ENCODE measurements at places on chromosomes 1 and 21.

GRCh38 chr1:228335406-228336307 is 71.0 kb downstream of the TRIM11 start:
- DNase-seq: no peak

DNA sequence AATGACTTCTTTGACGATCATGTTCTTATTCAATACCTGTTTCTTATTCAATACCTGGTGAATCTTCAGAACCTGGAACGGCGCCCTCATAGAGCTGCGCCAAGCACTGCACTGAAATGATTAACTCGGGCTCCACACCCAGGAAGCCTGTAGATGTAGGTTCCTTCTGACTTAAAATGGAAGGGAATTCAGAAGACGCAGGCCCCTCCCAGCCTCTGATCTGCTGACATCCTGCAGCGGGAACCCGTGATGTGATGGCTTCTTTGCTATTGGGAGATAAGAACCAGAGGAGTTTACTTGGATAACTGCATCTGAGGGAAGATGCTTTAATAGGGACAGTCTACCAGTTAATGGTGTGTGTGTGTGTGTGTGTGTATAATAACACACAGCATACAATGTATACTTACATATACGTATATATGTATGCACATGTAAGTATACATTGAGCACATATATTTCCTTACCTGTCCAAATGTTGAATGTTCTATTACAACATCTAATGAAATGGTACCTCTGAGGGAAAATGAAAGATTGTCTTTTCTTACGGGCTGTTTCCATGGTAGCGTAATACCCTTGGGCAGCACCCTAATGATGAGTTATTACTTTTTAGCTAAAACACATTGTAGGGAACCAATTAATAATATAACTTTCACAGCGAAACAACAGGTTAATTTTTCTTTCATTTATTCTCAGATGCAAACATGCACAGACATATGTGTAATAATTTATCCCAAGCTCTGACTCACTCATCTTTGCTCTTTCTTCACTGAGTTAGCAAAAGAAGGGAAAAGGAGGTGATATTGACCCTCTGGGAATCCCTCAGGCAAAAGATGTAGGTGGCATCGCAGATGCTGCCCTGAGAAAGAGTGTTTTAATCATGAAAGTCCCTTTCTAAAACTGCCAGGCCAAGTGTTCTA is 379.8 kb downstream of the SIPA1L2 start:
- DNase-seq: no peak

- peak; percentile 85 for DNase-seq
Observed at GRCh38 chr1:228459091-228459993, 27.8 kb upstream of the RNF187 start.

DNA sequence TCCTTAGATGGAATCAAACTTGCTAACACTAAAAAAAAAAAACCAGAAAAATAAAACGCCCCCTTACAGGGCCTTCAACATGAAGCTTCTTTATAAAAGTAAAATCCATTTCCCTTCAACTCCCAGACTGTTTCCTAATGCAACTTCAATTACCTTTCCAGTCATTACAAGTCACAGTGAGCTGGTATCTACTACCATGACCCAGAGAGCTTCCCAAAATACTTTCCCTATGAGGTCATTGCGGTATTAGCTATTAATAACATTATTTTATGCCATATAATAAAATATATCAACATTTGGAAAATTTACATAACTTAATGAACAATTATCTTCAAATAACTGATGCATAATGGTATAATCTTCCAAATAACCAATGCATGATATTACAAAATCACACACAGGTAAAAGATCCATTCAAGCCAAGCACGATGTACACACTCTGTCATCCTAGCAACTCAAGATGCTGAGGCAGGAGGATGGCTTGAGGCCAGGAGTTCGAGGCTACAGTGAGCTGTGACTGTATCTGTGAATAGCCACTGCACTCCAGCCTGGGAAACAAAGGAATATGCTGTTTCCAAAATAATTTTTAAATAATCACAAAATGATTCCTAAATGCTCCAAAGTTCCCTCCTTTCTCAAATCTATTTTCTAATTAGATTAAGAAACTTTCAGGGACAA is 24.1 kb downstream of the EIF4G3 start:
- DNase-seq: no peak

GRCh38 chr1:240337781-240338180 is 246.1 kb downstream of the FMN2 start:
- no peak for DNase-seq

DNA sequence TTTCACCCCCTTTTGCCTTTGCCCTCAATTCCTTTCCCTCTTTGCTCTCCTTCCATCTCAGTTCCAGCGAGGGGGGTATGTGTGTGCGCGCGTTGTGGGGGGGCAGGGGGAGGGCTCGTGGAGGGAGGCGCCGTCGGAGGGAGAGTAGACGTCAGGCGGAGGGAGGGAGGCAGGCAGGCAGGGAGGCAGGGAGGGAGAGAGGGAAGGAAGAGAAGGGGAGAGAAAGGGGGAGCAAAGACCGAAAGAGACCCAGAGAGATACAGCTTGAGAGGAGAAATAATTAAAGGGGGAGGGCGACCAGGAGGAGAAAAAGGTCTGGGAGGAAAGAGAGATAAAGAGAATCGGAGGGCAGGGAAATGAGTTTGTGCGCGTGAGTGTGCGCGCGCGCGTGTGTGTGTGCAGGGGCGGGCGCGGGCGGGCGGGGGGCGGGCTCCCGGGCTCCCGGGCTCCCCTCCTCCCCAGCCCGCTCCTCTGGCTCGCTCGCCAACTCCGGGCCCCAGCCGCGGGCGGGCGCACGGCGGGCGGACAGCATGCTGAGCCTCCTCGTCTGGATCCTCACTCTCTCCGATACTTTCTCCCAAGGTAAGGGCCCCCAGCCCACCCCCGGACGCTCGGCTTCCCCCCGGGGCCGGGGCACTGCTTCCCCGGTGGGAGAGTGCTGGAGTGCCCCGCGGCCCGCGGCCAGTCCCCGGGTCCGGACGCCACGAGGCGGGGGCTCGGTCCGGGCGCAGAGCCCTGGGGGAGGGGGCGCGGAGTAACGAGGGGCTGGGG is at the start of gene KIRREL1:
KIRREL1 (plus strand) TSS at position 499 of the 771 bp plus-strand sequence; CDS start at position 531, 32 bp downstream.
- DNase-seq: no peak

DNA sequence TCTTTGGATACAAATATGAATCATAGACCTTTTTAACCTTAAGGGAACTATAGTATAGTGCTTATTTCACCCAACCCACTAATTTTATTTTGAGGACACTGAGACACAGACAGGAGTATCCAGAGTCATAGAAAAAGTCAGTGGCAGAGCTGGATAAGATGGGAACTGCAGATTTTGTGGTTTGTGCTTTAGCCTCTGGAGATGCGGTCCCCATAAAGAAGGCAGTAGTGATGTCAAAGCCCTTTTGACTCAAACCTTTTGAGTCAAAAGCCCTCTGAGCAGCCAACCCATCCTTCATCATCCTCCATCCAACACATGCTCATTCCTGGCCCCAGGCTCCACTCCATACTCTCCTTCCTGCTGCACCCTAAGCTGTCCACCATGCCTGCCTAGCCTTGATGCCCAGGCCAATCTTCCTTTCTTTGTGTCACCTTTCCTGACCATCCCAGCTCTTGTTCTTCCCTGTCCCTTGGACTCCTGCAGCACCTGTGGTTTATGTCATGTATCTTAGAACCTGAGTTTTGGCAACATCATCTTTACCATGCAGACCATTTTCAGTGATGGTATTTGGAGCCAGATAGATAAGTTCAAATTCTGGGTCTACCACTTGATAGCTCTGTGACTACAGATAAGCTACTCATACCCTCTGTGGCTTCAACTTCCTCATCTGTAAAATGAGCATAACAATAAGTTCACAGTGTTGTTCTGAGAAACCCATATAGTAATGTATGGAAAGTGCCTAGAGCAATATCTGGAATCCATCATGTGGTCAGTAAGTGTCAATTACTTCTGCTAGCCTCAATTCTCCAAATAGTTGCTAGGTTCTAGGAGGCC is 20.1 kb downstream of the SLAMF1 start:
- peak; percentile 71 for DNase-seq

DNA sequence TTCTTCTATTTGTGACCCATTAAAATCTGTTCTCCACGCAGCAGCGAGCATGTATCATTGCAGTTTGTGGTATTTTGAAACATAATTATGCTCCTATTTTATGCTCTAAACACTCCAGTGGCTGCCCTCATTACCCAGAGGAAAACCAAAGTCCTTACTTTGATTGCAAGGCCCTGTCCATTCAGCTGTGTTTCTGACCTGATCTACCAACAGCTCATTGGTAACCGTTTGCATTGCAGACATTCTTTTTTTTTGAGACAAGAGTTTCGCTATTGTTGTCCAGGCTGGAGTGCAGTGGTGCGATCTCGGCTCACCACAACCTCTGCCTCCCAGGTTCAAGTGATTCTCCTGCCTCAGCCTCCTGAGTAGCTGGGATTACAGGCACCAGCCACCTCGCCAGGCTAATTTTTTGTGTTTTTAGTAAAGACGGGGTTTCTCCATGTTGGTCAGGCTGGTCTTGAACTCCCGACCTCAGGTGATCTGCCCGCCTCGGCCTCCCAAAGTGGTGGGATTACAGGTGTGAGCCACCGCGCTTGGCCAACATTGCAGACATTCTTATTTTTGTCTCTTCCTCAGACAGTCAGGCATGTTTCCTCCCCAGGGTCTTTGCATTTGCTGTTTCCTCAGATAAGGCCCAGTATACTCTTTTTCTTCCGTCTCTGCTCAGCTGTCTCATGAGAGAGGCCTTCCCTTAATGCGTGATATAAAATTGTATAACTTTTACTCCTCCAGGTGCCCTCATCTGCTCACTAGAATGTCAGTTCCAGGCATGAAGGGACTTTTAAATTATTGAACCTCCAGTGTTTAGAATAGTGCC is 32.5 kb downstream of the THRAP3 start:
- peak; percentile 25 for DNase-seq

- DNase-seq: no peak
Observed at GRCh38 chr1:98854137-98854536, 150.5 kb downstream of the PLPPR5 start.

GRCh38 chr21:31509194-31510017 is 150.1 kb upstream of the SOD1 start:
- peak; percentile 58 for DNase-seq

DNA sequence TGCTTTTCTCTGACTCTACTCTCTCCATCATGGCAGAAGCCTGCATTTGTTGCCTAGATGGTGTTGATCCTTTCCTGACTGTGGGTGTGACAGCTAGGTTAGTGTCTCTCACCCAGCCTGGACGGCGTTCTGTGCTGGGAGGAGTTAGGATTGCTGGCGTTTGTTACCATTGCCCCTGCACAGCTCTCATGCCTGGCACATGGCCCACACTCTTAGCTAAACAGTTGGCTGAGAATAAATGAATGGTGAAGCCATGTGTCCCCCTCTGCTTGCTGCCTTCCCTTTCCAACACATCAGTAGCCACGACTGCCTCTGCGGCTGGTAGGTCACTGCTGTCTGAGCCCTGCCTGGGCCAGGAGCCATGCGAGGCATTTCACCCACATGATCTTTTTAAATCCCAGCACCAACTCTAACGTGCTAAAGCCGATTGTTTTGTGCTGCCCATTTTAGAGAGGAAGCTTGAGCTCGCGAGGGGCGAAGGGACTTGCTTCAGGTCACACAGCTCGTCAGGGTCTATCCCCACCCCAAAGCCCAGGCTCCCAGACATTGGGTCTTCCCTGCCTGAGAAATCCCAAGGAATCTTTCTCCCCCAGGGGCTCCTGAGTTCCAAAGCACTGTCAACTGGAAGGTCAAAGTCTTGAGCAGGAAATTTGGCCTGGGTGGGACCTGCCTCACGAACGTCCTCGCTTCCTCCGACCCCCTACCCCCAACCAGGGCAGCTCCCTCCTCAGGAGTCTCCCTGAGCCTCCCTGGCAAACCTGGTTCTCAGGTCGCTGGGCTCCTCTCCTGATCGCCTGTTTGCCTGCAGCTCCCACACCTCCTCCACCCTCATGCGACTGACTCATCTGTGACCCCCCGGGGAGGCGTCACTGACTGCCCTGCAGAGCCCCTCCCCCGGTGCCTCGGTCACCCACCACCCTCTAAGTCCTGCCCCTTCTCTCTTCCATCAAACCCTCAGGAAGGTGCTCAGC is 271.7 kb upstream of the C1orf174 start:
- DNase-seq: no peak

Data from GM12865 (cell line).